NCI-H446 (cell line): ENCODE measurements at places on chromosomes 7 and 10.

- no peak for DNase-seq
Observed at GRCh38 chr7:597348-598178, 77.9 kb upstream of the PDGFA start.

- DNase-seq = no peak
Observed at GRCh38 chr7:40008223-40008815, 58.3 kb downstream of the CDK13 start.

DNA sequence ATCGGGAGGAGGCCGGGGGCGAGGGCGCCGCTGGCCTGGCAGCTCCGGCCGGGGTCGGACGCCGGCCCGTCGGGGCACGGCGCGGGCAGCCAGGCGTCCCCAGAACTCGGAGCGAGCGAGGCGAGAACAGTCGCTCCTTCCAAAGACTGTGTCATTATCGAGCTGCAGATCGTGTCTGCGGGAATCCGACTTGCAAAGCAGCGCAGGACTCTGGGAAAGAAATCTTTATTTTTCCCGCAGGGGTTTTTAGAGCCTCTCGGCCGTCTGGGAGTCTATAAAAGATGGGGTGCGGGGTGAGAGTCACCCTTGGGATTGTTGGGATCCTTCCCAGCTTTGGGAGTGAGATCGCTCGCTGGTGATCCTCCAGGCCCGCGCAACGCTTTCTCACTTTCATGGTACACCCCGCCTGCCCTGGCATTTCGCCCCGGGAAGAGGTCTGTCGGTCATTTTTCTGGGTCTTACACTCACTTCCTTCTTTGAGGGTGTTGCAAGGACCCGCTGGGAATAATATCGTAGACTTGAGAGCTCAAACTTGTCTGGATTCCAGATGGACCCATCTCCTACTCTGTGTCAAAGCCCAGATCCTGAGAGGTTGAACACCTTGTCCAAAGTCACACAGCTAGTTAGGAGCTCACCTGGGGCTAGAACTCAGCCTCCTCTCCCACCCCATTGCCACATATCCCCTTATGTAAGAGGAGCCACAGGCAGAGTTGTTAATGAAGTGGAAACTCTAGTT is 1.0 kb downstream of the UBTD1 start:
- peak; percentile 2 for DNase-seq

GRCh38 chr10:59387951-59388670 is 25.8 kb upstream of the FAM13C start:
- no peak for DNase-seq

DNA sequence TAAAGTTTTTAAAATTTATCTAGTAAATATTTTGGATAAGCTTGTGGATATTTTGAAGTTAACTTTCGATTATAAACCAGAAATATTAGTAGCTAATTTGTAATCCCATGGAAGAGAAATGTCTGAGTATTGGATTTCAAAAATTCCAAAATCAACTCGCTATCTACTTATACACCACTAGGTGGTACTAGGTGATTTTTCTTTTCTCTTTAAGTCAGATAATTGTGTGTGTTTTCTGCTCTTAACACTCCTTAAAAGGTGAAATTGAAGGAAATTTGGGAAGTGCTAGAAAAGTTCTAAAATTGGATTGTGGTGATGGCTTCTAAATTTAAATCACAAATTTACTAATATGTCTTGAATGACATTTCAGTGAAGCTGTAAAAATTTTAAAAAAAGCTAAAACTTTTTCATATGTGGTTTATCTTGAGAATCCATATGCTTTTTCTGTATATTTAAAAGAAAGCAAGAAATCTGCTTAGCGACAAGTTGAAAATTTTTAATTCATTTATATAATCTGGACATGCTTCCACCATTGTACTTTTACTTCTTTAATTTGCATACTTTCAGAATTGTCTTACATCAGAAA is 90.2 kb downstream of the IPMK start:
- DNase-seq = no peak
